Kasumi-1 (cell line): ENCODE measurements at places on chromosomes 2 and 18.

DNA sequence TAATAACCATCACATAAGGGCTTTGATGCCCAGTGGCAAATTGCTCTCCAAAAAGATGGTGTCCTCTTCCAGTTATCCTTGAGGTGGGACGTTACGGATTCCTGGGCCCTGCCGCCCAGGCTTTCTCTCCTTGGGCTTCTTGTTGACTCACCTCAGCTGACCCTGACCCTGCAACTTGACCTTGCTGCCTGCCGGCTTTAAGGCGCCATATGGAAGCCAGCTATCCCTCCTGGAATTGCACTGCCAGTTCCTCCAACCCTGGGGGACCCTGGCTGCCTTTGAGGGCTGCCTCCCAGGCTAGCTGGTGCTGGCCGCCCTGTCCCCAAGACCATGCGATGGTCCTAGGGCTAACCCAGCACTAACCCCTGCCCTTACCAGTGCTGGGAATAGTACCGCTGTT is 28.3 kb upstream of the B3GNT7 start:
- no peak for DNase-seq

DNA sequence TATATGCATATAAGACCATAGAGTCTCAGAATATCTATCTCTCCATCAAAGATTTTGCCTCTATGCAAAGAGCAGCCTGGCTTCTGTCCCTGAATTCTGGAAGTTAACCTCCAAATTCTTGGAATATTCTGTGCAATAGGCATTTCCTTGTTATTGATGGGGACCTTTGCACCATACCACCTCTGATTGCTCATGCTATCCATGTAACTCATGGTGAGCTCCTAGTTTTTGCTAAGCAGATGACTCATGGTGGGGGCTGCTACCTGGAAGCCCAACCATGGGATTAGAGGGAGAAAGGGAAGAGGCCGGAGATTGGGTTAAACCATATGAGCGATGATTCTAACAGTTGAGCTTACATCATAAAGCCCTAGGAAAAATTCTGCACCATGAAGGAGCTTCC is 310.2 kb upstream of the FIGN start:
- DNase-seq, result no peak

DNA sequence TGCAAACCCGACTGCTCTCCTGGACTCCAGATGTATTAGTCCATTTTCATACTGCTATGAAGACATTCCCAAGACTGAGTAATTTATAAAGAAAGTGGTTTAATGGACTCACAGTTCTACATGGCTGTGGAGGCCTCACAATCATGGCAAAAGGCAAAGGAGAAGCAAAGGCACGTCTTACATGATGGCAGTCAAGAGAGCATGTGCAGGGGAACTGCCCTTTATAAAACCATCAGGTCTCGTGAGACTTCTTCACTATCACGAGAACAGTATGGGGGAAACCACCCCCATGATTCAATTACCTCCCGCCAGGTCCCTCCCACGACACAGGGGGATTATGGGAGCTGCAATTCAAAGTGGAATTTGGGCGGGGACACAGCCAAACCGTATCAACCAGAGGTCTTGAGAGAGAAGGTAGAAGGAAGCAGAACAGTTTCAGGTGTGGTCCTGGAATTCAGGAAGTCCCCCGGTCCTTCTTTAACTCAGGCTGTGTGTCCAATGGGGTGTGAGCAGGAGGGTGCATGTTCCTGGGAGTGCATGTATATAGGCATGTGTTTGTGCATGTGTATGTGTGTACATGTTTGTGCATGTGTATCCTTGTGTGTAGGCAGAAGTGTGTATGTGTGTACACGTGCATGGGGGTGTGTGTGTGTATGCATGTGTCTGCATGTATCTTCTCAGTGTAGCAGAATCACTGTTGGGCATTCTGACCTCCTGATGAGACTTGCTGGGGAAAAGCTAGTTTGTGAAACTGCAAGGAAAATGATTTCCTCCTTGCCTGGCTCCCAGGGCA is 46.2 kb downstream of the GREB1 start:
- no peak for DNase-seq

DNA sequence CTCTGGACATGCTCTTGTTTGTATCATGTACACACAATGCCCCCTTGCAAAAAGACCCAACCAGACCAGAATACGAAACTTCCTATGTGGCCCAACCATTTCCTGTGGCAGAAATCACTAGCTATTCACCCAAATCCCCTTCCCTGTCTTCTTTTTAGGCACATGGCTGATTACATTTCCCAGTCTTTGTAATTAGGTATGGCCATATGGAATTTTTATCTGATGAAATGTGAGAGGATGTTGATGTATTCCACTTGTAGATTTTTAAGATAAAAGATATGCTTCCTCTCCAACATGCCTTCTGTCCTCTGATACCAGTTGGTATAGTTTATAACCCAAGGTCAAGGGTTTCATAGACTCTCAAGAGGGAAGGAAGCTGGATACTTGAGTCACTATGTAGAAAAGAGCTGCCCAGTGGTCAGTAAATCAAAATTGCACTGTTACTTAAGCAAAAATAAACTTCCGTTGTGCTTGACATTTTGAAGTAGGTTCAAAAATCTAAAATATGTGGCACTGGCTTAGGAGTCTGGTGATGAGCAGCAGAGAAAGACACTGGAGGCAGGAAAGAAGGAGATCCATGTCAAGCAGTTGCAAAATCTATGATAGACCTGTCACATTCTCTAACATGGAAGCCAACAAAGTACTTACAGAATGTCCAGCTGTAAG is 297.4 kb downstream of the SMAD2 start:
- DNase-seq, result no peak

- no peak for DNase-seq
Observed at GRCh38 chr18:57428221-57429150, 6.7 kb upstream of the ONECUT2 start.
